T-helper 22 cell (primary cell): ENCODE measurements at places on chromosomes 7 and 10.

GRCh38 chr7:29371472-29371871, 176.9 kb downstream of the CHN2 start:
- DNase-seq = no peak

DNA sequence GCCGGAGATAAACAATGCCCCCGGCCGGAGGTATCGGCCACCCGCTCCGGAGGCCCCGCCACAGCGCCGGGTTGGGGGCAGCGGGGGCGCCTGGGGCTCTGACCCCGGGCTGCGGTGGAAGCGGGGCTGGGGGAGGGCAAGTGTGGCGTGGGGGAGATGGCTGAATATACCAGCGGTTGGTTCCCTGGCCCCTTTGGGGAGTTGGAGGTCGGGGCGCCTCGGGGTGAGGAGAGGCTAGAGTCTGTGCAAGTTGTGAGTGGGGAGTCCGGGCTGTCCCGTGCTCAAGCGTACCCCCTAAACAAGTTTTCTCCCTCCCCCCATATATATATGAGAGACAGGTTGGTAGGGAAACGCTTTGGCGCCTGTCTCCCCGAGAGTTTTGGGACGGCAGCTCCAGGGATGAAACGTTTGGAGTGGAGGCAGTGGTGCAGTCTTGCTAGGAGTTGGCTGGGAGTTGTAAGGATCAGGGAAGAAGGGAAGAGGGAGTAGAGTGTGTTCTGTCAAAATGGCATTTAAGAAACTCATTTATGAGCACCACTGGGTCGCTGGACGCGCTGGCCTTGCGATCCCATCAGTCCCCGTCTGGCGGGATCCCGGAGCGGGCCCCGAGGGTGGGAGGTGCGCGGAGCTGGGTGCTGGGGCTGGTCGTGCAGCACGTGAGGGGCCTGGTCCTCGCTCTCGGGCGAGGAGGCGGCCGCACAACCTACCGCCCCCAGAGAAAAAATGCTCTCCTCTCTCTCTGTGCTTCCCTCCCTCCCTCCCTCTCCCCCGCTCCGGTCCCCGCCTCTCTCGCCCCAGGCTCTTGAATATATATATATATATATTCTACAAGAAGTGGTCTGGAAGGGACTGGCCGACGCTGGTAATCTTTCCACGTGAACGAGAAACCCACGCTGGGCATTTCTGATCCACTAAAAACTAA, 1.1 kb downstream of the TET1 start:
- no peak for DNase-seq

DNA sequence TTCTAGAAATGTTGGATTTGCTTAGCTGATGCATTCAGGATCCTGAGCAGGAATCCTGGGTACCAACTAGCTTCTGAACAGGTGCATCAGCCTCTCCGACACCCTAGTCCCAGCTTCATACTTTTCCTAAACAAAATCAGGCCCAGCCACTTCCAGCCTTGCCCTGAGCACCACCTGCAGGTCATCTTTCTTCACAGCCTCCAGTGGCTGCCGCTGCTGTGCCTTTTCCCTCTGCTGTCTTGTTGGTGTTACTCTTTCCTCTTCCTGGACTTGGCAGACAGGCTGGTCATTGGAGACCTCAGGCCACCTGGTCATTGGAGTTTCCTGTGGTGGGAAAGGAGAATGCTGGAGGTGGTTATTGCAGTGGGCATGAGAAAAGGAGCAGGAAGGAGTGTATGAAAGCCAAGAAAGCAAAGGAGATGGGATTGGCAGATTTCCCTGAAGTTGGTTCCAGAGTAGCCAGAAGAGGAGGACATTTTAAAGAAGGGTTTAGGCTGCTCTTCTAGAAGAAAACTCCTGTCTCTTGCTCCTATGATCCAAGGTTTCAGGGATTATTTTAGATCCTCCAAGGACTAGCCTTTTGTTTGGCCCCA, 48.2 kb upstream of the NFKB2 start:
- no peak for DNase-seq

DNA sequence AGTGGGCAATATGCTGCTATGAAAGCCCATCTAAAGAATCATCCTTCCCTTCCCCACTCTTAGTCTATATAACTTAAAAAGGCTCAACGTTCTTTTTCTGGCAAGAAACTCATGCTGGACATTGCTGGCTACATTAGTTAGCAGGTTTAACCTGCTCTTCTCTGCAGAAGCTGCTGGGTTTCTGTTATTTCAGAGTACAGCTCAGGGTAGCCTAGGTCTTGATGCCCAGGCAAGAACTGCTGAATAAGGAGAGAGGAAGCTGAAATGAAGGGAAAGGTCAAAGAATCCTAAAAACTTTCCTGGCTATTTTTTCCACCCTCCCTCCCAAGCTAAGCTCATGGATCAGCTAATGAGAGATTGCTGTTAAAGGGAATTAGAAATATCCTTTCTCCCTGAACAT, 79.4 kb downstream of the ANKIB1 start:
- DNase-seq = no peak

DNA sequence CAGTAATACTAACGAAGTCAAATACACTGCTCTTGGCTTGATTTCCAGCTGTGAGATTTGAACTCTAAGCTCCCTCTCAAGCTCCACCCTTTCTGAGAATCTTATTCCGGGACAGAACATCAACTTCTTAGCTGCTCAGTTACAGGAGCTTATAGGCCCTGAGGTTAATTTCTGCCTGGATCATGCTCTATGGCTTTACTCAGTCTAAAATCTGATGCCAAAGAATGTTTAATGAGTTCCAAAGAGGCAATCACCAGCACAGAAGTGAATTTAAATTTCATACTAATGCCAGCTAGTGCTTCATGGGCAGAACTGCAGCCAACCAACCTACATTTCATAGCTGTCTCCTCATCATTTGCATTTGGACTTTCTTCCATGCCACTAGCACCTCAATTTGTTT, 707.2 kb downstream of the MAGI2 start:
- DNase-seq = no peak

DNA sequence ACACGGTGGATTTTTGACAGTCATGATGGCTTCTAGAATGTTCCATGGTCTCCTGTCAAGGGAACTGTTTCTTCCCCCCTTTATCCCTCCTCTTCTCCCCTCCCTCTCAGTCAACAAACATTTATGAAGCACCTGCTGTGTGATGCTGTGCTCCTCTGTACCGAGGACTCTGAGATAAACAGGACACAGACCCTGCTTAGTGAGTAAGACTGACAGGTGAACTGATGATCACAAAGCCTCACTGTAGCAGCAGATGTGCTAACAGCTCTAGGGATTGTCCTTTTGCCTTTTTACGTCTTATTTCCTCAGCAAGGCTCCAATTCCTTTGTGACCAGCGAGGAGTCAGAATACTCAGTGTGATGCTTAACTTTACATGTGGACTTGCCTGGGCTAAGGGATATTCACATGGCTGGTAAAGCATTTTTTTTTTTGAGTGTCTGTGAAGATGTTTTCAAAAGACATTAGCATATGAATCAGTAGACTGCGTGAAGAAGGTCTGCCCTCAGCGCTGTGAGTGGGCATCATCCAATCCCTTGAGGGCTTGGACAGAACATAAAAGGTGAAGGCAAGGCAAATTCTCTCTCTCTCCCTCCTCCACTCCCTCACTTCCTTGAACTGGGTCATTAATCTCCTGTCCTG, 170.1 kb downstream of the ADRA2A start:
- no peak for DNase-seq

- no peak for DNase-seq
Observed at GRCh38 chr7:24297362-24297761, 13.4 kb downstream of the NPY start.

GRCh38 chr10:68330852-68331454, 911 bp upstream of the HNRNPH3 start:
- DNase-seq = no peak

DNA sequence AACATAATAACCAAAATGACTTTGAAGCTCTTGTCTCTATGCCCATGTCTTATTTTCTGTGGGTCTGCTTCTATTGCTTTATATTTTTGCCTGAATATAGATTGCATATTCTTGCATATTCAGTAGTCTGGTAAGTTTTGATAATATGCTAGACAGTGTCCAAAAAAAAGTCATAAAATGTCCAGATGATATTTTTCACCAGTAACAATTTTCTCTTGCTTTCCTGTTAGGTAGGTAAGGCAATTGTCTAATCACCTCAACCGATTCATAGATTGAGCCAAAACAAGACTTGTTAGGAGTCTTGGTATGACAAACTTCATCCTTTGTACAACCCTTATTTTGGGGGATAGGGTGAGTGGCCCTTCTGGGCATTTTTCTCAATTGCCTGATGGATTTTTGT, 277.0 kb upstream of the NRP1 start:
- no peak for DNase-seq

DNA sequence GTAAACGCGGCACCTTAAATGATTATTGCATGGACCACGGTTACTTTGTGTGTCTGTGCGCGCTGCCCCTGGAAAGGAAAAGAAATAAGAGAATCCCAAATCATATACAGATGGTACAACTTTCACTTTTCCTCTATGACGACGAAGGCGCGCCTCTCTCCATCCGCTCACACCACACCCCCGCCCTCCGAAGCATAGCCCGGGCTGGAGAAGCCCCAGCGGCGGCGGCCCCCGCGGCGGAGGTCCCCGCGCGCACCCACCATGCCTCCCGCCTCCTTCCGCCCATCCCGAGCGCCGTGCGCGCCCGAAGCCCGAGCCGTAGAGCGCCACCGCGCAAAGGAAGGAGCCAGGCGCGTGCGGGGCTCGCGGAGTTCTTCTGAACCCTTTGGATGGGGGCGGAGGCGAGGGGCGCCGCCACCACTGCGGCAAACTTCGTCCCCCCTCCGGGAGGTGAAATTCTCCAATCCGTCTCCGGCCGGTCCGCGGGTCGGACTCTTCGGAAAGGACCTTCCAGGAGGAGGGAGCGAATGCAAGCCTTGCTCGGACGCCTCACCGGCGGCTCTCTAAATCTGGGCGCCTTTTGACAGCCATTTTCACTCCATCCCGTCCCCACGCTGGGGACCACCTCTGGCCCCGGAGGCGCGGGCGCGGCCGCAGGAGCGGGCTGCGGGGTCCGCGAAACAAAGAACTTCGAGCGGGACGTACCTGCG, 588 bp downstream of the GLI3 start:
- no peak for DNase-seq

- no peak for DNase-seq
Observed at GRCh38 chr7:20744954-20745446, 41.7 kb downstream of the SP8 start.

DNA sequence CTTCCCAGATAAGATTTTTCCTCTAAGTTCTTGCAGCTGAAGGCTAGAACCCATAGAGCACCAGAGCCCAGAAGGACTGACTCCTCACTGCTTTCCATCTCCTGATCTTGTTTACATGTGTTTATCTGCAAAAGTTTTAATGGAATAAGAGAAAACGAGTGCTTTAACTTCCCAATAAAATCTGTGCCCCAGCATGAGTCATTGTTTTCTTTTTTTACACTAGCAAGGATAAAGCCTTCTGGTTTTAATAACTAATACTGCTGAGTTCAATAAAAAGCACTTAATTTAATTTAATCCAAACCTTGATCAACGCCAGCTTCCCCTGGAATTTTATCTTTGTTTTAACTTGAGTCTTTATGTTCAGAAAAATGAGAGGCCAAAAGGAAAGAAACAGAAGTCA, 227.6 kb downstream of the HPSE2 start:
- DNase-seq = no peak

- no peak for DNase-seq
Observed at GRCh38 chr7:150986099-150986512, 4.7 kb upstream of the NOS3 start.

GRCh38 chr7:90999989-91000979, 263.9 kb upstream of the FZD1 start:
- DNase-seq = no peak

DNA sequence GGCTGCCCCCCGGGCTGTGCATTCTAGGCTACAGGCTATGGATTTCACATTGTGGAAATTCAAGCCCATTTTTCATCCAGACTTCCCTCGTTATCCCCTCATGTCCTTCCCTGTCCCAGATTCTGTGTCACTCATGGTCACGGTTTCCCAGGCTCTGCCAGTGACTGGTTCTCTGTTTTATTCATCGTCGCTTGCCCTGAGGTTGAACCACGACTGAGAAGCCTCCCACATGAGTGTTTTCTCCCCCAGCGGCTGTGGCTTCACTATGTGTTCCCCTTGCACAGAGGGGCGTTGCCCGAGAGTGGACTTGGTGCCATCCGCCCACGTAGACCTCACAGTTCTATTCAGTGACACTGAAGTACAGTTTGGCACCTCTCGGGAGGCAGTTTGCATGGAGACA, 14.0 kb downstream of the NOM1 start:
- DNase-seq = no peak

DNA sequence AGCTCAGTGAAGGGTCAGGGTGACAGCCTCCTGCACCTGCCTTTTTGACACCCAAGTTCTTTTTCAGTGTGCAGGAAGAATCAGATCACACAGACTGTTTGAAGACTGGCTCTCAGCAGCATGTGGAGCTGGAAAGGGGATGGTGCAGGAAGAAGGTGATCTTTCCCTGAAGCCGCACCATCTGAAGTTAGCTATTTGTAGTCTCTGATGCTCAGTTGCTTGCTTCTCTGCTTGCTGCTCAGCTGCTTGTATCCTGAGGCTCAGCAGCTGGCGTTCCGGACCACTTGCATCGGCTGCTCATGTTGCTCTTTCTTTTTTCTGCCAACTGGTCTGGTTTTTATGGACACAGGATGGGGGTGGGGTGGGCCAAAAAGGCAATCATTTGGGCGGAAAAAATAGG, 15.8 kb upstream of the DNMBP start:
- no peak for DNase-seq

DNA sequence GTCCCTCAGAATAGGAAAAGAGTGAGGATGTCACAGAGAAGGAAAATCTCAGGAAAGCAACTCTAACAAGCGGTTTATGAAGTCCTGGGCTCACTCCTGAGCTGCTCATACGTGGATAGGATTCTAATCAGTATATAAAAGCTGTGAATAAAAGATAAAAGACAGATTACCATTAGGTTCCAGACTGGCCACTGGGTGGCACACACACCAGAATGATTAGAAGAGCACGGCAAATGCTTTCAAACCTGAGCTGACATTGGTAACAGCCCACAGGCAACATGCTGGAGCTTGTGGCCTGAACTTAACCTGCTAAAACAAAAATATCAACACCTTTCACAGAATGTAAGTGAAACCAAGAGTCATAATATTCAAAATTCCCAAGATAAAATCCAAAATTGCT, 370.8 kb downstream of the GRID1 start:
- no peak for DNase-seq

DNA sequence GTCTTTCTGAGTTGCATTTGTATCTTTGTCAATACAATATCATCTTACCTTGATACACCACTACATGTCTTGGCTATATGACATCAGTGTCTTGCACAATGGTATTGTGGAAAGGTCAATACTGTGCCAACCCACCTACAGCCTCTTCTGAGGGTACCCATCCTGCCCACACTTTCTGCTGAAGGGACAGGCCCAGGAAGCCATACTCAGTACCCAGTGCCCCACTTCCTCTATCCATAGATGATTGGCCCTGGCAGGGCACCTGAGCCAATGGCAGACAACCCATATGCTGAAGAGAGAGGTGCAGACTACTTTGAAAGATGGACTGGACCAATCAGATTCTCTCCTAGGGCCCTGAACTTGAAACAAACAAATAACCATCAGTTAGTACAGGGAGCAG, 152.0 kb upstream of the ADO start:
- DNase-seq = no peak

GRCh38 chr10:43796781-43797180, 148.1 kb upstream of the ZNF32 start:
- no peak for DNase-seq

- no peak for DNase-seq
Observed at GRCh38 chr7:40311307-40311706, 176.5 kb downstream of the SUGCT start.
